ENCODE measurements at places on chromosomes 2 and 18.

GRCh38 chr2:61463769-61464475 lies 7.0 kb downstream of the USP34 start:
- no peak for DNase-seq

GRCh38 chr2:88754585-88755320 lies 63.3 kb downstream of the RPIA start:
- DNase-seq = no peak

DNA sequence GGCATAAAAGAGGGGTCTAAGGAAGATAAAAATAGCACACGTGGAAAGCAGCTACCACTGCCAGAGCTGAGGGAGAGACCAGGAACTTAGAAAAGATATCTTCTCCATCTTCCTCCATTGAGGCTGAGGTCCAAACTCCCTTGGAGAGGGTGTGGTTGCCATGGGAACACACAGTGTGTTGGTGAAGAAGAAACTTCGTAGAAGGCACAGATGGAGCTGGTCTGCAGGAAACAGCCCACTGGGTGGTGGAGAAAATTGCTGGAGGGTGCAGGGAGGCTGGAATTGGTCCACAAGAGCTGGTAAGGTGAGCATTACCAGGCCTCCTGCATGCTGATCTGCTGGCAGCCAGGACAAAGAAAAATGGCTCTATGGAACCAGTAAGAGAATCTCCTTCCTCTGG lies 191.0 kb downstream of the HRH4 start:
- DNase-seq = no peak

DNA sequence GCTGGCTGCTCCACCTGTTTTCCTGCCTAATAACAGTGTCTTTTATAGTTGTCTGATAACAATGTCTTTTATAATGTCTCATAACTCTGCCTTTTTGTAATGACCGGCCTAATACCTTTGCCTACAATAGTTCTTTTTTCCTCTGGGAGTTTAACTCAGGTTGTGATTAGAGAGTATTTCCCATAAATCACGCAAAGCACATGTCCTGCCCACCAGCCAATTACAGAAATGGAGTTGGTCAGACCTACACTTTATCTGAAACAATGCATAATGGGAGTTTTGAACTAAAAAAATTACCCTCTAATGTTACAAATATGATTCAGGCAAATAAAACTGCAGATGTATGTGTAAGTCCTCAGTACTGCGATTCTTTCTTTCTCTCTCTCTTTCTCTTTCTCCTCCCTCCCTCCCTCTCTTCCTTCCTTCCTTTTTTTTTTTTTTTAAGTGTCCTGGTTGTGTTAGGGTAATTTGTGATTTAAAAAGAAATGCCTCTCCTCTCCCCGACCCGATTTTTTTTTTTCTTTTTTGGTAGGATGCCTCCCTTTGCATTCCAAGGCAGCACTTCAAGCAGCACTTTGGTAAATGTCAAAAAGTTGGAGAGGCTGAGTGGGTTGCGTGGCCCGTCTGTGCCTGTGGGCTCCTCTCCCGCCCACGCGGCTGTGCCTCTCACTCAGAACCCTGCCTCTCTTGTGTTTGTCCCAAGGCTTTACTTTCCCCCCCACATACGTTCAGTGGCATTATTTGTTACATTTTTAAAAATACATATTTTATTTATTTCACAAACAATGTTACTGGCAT lies 147.3 kb downstream of the AGAP1 start:
- DNase-seq = no peak

DNA sequence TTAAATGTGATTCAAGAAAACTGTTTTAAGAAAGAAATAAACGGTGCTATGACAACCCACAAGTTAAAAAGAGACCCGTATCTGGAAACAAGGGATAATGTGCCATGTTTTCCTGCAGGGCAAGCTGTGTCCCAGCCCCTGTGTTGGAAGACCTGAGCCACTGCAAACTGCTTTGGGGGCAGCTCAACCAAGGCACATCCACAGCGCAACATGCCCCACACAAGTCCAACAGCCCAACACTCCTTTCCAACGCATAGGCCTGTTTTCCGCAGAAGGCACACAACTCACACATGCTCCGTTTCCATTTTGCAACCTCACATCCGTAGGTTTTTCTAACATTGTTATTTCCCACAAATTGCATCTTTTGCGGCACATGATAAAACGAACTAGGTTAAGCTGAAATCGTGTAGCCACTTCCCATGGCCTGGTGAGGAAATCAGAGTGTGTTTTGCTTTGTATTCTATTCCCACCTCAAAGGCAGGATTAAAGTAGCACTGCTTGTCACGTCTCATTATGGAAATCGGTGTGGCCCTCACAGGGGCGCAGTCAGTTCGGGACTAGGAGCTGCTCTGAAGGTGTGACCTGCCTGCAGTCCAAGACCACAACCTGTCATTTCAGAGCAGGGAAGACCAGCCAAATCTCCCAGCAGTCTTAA lies 50.5 kb upstream of the ZNF516 start:
- DNase-seq = no peak

DNA sequence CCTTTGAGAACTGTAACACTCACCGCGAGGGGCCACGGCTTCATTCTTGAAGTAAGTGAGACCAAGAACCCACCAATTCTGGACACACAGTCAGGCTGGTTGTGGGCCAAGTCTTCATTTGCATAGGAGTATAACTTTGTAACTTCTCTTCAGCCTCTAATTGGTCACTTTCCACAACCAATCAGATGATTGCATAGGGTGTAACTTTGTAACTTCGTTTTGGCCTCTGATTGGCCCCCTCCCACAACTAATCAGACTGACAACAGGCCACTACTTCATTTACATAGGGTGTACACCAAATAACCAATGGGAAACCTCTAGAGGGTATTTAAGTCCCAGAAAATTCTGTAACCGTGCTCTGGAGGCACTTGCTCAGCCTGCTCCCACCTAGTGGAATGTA lies 77.5 kb upstream of the TCF4 start:
- DNase-seq = no peak

DNA sequence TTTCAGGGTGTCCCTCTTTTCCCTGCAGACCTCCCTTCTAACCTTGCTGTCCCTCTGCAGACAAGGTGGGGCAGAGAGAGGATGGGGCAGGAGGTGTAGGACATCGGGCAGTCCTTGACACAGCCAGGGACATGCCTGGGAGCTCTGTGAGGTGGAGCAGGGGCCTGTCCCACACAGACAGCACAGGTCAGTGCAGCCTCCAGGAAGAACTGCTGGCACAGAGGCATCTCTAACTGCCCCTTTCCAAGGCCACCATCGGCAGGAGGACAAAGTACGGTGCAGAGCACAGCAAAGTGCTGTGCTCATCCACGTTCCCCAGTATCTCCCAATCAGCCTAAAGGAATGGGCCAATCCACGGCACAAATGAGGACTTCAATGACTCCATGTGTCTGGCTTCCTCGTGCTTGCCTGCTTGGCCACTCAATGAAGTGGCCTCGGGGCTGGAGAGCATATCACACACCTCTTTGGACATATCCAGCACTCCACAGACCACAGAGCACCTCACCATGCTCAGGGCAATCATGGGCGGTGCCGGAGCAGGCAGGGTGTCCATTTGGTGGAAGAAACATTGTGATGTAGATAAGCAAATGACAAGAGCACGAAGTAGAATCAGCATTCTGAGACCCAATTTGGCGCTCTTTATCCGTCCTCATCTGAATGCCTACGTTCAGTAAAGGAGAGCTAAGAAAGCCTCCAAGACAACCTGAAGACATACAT lies 11.9 kb downstream of the CHST10 start:
- DNase-seq = peak; percentile 43

- DNase-seq = no peak
Observed at GRCh38 chr2:177868806-177869205, 203.8 kb downstream of the PDE11A start.

GRCh38 chr2:216696321-216696720 lies 972 bp upstream of the IGFBP5 start:
- no peak for DNase-seq

GRCh38 chr2:101930019-101930418 lies 61.7 kb upstream of the IL1R2 start:
- no peak for DNase-seq

DNA sequence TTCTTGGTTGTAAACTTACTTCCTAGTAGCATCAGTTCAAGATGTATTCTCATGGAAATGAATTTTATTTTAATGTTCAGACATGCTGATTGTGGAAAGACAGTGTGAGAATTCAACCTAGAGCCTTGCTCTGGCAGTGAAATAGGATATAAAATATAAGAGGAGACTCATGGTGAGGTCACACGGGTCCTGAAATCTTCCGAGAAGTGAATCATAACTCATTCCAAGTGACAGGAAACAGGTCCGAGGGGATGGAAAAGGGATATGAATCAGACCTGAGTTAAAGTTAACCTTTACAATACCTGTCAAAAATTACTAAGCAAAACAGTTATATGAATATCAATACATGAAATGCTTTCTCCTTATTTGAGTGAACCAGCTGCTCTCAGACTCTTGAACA lies 185.2 kb upstream of the LRRTM1 start:
- DNase-seq = no peak

DNA sequence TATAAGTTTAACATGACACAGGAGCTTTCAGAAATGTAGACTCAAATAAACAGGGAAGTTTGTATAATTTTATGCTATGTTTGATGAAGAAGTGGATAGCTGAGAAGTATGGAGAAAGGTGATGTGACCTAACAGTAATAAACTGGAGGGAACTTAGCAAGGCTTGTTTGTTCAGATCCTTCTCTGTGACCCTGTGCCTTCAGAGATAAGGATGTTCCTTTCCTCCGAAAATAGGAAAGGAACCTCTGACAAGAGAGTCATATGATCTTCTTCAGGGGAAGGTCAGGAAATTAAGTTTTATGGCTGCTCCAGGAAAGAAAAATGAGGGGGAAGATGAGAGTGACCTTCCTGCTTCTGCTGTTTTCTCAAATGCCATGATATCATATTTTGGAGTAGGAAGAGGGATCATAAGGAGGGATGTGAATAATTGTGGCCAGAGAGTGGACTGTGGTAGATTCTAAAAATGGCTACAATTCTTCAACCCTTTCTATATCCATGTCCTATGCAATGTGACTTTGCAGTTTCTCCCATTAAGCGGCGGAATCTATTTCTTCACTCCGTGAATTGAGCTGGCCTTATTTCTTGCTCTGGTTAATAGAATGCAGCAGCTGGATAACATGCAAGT lies 8.5 kb upstream of the C2orf69 start:
- no peak for DNase-seq

- DNase-seq = no peak
Observed at GRCh38 chr18:50560681-50561629, 1.1 kb downstream of the MAPK4 start.

DNA sequence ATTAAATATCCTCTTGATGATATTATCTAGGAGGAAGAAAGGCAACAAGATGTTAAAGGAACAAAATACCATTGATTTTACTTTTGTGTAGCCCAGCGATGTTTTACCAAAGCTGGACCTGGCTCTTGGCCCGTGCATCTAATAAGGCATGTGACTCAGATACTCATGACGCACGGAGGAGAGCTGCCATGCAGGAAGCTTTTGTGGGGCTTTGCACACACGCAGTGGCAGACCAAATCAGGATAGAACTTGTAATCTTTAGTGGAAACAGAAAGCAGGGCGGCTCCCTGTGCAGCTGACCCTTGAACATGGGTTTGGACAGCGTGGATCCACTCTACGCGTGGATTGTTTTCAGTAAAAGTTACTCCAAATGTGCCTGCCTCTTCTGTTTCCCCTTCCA lies 190.0 kb downstream of the NAPG start:
- DNase-seq = no peak

DNA sequence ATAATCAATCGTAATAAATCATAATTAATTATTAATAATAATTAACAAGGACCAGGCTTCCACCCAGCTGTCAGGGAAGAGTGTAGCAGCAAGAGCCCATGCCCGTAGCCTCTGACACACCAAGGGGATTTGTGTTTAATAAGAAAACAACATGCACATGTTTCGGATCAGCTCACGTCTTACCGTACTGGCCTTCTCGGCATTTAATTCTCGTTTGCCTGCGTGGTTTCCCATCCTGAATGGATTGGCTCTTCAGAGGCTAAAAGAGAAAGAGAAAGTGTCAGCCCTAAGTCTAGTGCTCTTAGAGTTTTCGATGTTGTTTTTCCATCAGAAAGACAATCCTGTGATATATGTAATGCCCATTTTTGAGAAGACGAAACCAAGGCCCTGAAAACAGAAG lies 27.6 kb downstream of the MBP start:
- DNase-seq = no peak

GRCh38 chr2:199955007-199955338 lies 318 bp downstream of the TYW5 start:
- no peak for DNase-seq

GRCh38 chr2:207473049-207473930 lies 56.5 kb upstream of the CREB1 start:
- DNase-seq = no peak

GRCh38 chr18:59950215-59950944 lies 50.6 kb downstream of the PMAIP1 start:
- no peak for DNase-seq

- DNase-seq = no peak
Observed at GRCh38 chr2:36452260-36452659, 96.7 kb downstream of the CRIM1 start.

- DNase-seq = no peak
Observed at GRCh38 chr2:228602288-228602687, 420.8 kb upstream of the SPHKAP start.

- DNase-seq = no peak
Observed at GRCh38 chr2:228853151-228853550, 417.9 kb downstream of the PID1 start.

DNA sequence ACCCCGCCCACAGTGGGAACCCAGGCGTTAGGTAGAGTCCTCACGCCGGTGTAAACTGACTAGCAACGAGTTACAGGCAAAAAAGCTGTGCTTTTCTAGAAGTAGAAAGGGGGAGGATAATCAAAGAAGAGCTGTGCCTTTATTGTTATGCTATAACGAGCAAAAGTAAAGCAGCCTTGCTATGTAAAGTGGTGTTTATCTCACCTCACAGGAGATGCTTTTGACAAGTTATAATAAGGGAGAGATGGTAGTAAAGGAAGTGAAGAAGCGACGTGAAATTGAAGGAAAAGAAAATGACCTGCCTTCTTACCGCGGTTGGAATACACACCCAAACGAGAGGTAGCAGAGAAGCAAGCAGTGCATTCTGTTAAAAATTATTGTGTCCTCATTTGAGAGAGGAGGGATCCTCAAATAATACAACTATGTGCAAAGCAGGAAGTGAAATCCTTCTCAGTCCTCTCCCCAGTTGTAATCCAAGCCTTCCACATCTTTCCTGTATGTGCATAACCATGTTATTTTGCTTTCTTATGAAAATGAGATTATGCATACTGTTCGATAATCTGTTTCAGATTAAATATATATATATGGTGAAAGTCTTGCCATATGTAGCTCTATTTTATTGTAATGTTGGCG lies 962 bp downstream of the TANK start:
- no peak for DNase-seq

GRCh38 chr18:48326901-48327675 lies 82.1 kb downstream of the ZBTB7C start:
- DNase-seq = no peak

DNA sequence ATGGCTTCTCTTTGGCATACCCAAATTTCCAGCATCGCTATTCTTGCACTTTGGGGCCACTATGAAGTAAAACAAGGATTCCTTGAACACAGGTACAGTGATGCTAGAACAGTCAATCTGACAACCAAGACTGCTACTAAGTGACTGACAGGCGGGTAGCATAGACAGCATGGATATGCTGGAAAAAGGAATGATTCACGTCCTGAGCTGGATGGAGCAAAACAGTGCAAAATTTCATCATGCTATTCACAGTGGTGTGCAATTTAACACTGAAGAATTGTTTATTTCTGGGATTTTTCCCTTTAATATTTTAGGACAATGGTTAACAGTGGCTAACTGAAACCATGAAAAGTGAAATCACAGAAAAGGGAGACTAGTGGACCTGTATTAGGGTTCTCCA lies 1511.2 kb upstream of the ZEB2 start:
- no peak for DNase-seq
